Activated CD4-positive, alpha-beta T cell treated with anti-CD3 and anti-CD28 coated beads, Interleukin-2, amount 50 U/mL, for 1 hour (primary cell): ENCODE measurements at places on chromosomes 4 and X.

DNA sequence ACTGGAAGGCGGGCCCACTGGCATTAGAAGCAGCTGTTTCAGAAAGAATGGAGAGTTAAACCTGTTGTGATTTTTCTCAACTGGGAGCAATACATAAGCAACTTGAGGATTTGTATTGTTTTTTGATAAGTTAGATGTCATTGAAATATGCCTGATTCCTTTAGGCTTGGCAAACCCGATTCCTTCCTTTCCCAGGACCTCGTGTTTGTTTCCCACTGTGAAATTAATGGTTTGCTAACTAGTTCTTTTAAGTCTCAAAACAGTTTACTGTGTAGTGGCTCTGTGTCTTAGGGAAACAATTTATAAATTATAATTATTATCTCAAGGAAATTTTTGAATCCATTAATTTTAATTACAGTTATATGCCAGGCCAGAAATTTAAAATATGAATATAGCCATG, 218.0 kb downstream of the DCTD start:
- no peak for DNase-seq

DNA sequence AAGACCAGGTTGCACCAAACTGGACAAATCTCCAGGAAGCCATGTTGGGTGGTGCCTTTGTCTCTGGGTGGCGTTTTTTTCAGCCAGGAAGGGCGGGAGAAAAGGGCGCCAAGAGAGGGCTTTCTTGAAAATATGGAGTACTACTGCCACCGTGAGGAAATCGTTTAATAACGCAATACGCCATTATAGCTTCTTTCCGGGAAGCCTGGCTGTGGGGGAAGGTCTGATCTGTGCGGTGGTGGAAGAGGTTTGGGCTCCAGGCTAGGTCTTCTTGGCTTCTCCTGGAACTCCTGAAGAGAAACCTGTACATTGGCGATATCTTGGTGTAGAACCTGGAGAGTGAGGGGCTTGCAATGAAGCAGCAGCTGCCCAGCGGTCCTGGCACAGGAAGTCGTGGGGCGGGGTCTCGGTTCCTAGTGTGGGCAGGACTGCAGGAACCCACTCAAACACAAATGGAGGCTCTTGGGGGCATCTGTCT, 202.7 kb downstream of the OR13H1 start:
- no peak for DNase-seq

DNA sequence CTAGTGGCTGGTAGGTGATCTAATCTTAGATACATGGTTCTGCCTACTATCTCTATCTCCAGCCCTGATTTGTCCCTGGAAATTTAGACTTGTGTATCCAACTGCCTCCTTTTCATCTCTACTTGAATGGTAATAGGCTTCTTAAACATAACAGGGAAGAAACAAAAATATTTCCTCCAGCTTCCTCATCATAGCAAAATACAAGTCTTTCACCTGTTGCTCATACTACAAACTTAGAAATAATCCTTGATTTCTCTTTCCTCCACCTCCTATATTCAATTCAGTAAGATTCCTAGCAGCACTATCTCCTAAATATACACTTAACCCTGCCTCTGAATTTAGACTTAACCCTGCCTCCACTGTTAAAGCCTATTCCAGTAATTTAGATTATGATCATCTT, 373.3 kb upstream of the ACTRT1 start:
- DNase-seq: no peak

- peak; percentile 21 for DNase-seq
Observed at GRCh38 chr4:15765910-15766697, 12.0 kb upstream of the CD38 start.

- no peak for DNase-seq
Observed at GRCh38 chrX:40780951-40781350, 45.6 kb upstream of the MED14 start.

DNA sequence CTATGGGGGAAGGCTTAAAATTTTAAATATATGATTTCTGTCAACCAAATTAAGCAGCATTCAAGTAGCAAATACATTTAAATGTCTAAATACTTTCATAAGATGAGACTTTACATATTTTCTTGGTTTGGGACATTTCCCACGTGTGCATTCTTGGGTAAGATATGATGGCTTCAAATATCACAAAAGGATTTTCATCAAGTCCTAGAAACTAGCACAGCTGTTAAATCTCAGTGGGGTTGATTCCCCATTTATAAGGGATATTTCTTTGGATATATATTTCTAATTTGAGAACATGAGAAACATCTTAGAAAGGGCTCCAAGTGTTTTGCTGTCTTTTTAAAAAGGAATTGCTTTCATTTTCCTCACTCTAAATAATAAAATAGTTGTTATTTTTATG, 90.2 kb downstream of the P2RY10 start:
- no peak for DNase-seq

- peak; percentile 21 for DNase-seq
Observed at GRCh38 chr4:83114576-83114975, at the start of gene PLAC8. PLAC8 (minus strand) TSS chr4:83114729; CDS start chr4:83107921, 6,808 bp downstream.

DNA sequence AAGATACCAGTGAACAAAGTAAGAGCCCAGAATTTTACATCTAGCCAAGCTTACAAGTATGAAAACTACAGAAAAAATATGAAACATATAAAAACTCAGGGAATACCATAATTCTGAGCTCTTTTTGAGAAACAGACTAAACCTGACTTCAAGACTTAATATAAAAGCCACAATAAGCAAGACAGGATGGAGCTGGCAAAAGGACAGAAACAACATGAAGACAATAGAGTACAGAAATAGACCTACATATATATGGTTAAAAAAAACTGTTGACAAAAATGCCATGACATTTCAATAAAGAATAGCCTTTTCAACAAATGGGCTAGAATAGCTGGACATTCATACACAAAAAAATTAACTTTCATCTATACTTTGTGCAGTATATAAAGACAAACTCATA, 49.4 kb downstream of the UBA6 start:
- no peak for DNase-seq
